Stimulated activated CD4-positive, alpha-beta T cell treated with anti-CD3 and anti-CD28 coated beads, Interleukin-1b, Interleukin-23, amount 100 ng/mL, for 48 hours (primary cell): ENCODE measurements at places on chromosomes 13 and 19.

DNA sequence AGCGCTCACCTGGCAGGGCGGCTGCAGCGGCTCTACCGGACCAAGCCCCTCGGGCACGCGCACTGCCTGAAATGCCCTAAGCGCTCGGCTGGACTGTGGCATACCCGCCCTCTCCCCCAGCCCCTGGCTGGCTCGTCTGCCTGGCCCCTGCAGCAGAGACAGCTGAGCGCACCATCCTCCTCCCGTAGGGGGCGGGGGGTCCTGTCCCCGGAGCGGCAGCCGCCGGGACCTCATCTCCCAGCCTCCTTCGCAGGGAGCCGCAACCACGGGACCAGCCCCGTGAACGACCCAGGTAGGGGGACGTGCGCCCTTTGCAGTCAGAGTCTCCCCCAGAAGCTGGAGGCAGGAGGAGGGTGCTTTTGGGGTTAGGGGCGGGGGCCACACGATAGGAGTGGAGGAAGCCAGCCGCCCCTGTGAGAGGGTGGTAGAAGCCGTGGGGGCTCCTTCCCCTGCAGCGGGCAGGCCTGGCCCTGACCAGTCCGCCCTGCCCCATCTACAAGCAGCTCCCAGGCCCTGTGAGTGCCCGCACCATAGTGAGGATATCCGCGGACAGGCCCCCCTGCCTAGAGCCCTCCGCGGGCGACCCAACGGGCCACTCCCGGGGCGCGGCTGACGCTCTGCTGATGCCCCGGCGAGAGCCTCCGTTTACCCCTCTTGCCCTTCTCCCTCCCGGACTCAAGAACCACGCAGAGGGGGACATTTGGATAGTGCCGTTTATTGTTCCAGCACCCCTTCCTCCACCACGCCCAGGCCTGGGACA lies 34.2 kb downstream of the ZNF787 start:
- no peak for DNase-seq

DNA sequence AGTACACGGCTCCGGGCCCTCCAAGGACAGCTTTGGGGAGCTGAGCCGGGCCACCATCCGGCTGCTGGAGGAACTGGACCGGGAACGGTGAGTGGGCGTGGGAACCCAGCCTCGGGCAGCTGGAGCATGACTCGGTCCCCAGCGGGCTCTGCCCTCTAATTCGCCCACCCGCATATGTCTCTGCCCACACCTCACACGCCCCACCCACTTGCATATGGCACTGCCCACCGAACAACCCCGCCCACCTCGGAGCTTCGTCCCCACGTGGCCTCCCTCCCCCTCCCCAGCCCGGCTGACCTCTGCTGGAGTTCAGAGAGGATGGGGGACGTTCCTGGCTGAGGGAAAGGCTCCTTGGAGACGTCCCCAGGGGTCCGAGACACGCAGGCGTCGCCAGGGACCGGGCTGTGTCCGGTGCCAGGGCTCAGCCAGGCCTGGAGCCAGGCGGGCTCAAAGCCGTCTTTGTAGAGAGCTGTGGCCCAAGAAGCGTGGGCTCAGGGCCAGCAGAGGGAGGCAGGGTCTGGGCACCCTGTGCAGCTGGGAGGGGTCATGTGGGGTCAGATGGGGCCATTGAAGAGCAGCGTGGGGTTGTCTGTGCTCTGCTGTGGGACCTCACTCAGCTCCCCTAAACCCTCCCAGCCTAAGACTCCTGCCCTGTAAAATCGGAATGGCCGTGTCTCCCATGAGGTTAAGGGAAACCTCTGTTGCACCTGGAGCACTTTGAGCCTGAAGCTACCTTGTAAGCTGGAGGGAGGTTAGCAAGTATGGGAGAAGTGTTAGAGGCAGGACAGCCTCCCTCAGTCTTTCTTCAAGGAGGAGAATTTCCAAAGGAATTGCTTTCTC lies 3.8 kb downstream of the APC2 start:
- DNase-seq, result no peak

- DNase-seq, result peak; percentile 59
Observed at GRCh38 chr19:45878043-45878794, 7.7 kb downstream of the IRF2BP1 start.

- DNase-seq, result no peak
Observed at GRCh38 chr13:113546571-113547237, 37.8 kb upstream of the TFDP1 start.

- no peak for DNase-seq
Observed at GRCh38 chr13:36841391-36841790, 22.4 kb downstream of the RFXAP start.

- DNase-seq, result no peak
Observed at GRCh38 chr13:103184413-103184812, 118.2 kb upstream of the SLC10A2 start.

- DNase-seq, result no peak
Observed at GRCh38 chr13:42894765-42895243, 97.2 kb downstream of the EPSTI1 start.

GRCh38 chr19:57818378-57818777 lies 3.7 kb upstream of the ZNF552 start:
- DNase-seq, result no peak

- DNase-seq, result no peak
Observed at GRCh38 chr19:42207767-42208271, 9.7 kb downstream of the DEDD2 start.

- DNase-seq, result no peak
Observed at GRCh38 chr13:111330066-111330610, 9.7 kb downstream of the TEX29 start.

DNA sequence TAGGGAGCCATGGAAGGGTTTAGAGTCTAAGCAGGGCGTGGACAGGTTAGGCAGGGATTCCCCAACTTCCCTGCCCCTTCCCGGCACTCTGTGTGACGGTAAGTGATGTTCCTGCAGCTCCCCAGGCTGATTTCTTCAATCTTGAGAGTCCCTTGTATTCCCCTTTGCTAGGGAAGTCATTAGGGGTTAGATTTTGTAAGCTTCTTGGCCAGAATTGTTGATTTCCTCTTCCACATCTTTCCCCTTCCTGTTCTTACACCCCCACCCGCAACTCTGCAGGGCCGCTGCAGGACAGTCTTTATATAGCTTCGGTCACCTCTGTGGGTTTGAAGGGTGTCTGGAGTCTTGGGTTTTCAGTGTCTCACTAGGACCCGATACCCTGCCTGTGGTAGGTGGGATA lies 10.6 kb upstream of the ADGRE1 start:
- DNase-seq, result no peak

- no peak for DNase-seq
Observed at GRCh38 chr19:41699968-41700323, 8.5 kb upstream of the CEACAM5 start.

DNA sequence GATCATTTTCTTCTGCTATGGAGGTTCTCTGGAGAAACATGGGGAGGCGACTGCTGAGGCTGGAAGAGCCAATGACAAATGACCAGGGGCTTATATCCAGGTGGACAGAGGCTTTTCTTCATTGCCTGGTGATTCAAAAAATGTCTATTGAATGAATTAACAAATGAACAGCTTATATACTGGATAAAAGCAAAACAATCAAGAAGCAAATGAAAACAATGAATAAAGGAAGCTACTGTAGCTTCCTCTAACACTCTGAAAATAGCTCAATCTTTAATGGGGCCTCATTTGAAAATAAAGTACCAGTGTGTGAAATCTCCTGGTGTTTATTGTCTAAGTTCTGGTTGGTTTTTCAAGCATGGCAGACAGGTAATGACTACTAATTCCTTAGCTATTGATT lies 167.5 kb upstream of the TMTC4 start:
- DNase-seq, result no peak

- no peak for DNase-seq
Observed at GRCh38 chr19:9146882-9147281, 6.7 kb downstream of the ZNF317 start.

- no peak for DNase-seq
Observed at GRCh38 chr13:50810998-50811397, 32.5 kb downstream of the DLEU7 start.

DNA sequence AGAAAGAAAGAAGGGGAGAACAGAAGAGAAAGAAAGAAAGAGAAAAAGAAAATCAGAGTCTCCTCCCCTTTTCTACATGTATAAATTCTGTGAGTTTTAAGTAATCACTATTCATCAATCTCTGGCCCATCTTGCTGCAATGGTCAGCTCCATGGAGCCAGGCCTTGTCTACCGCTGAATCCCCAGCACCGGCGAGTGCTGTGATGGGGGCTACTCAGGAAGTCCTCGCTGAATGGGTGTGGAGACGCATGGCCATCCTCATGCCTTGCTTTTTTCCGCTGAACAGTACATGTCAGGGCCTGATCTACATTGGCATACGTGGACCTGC lies 29.9 kb downstream of the GPR42 start:
- DNase-seq, result no peak
